ENCODE measurements at places on chromosomes 3 and 15. TPM values are rescaled to one million over a fixed set of nuclear protein-coding genes. Genes with fewer than 3 reads are reported as not detected.

The TM6SF1 gene
- 42.3 TPM for total RNA-seq

The TMEM108 gene
- 0.29 TPM for total RNA-seq

The BDH1 gene
- total RNA-seq = 8.9 TPM

The ARNT2 gene
- total RNA-seq = 0.27 TPM

The SLC6A6 gene
- total RNA-seq = 25.5 TPM

The KBTBD8 gene
- 6.0 TPM for total RNA-seq

The CLDN18 gene
- not detected for total RNA-seq

The PAQR5 gene
- total RNA-seq = not detected

The SNX22 gene
- 1.5 TPM for total RNA-seq

The HRH1 gene
- total RNA-seq = 14.5 TPM

The P2RY14 gene
- not detected for total RNA-seq

The STOML1 gene
- 10.0 TPM for total RNA-seq

The ZNF502 gene
- 4.8 TPM for total RNA-seq

The DISP2 gene
- total RNA-seq = 0.27 TPM

The ZPLD1 gene
- not detected for total RNA-seq

The FOXB1 gene
- not detected for total RNA-seq

The KBTBD13 gene
- not detected for total RNA-seq

The NISCH gene
- 82.6 TPM for total RNA-seq

The CYP19A1 gene
- total RNA-seq = not detected

The POLQ gene
- 15.7 TPM for total RNA-seq

The DYNLT2B gene
- 9.3 TPM for total RNA-seq

The GOLGA8G gene
- total RNA-seq = not detected

The C3orf20 gene
- total RNA-seq = 0.07 TPM

The GABRB3 gene
- 0.57 TPM for total RNA-seq

The TMEM158 gene
- 5.3 TPM for total RNA-seq

The GOLGA6B gene
- not detected for total RNA-seq

The RFTN1 gene
- total RNA-seq = 41.1 TPM

The ARIH2 gene
- total RNA-seq = 66.9 TPM

The FBXL22 gene
- total RNA-seq = 0.13 TPM

The ARGFX gene
- total RNA-seq = not detected

The PTPRG gene
- 73.9 TPM for total RNA-seq

The SI gene
- not detected for total RNA-seq

The ADGRG7 gene
- not detected for total RNA-seq

The CMTM6 gene
- 127 TPM for total RNA-seq

The SLC35G2 gene
- 21.9 TPM for total RNA-seq

The TRIM59 gene
- total RNA-seq = 40.6 TPM

The PSMA4 gene
- 449 TPM for total RNA-seq

The CPN2 gene
- total RNA-seq = not detected

The RLBP1 gene
- not detected for total RNA-seq

The MASP1 gene
- total RNA-seq = 0.27 TPM

The PCLAF gene
- total RNA-seq = 93.0 TPM
